ENCODE measurements at places on chromosomes 2 and 18.

DNA sequence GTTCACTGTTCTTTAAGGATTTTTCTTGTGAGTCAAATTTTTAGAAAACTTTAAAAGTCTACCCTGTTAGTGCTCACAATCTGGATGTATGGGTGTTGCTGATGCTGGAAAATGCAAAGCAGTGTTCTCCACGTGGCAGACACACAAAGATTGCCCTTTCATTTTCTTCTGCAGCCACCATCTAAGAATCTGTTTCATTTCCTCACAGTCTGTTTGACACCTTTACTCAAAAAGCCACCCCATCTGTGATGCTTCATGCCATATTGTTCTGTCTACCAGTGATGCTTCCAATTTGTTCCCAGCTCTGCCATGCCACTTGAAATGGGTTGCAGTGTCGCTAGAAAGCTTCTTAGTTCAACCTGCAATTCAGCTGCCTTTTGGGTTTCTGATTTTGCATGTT is 464.2 kb upstream of the UBE2E3 start:
- no peak for DNase-seq

DNA sequence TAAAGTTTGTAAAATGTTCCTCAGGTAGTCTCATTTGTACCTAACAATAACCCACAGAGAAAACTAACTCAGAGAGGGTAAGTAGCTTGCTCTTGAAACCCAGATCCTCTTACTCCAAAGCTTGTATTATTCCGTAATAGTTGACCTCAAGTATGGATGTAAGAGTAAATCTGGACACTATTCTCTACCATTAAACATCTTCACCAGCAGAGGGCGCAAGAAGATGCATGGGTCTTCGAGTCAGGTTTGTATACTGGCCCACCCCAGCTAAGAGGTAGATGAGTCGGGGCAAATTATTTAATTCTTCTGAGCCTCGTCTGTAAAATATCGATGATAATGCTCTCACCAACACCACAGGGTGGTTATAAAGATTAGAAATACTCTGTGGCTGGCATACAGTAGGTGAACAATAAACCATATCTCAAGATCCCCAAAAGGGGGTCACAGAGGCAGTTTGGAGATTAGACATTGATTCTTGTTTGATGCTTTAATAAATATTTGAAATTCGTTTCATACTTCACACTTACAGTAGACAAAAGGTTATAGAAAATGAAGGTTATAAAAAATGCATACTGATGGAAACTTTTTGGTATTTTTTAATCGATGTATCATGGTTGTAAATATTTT is 3.5 kb upstream of the CABLES1 start:
- no peak for DNase-seq

- DNase-seq, result no peak
These were observed 370.0 kb downstream of the SLC4A3 start for GRCh38 chr2:219997341-219997851.

DNA sequence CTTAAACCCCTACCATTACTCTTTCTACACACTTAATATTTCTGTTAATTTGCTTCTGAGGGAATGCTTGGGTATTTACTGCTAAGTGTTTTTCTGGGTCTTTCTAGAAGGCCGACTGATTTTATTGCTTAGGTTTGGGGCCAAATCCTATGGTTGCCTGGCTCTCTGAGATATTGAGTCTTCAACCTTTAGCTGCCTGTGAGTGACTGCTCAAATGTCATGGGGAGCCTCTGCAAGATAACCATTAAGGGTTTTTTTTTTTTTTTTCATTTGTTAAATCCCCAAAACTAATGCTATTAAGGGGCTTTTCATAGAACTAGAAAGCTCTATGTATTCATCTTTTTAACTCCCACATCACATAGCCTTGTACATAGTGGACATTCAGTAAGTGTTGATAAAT is 5.0 kb downstream of the OSBPL6 start:
- no peak for DNase-seq

DNA sequence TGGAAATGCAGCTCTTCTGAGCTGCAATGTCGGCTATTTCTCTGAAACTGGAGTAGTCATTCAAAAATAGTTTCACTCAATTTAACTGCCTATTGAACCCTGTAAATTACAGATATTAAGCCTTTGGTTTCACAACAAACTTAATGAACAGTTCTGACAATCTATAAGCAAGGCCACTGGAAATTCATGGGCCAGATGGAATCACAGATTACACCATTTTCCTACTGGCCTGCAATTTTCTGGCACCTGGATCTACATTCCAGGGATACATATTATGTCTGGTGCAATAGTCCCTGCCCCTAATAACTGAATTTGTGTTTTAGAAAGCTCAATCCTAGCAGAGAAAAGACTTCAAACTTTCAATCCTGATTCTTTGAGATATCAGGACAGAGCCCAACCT is 551.7 kb downstream of the RNF144A start:
- DNase-seq, result no peak

- no peak for DNase-seq
These were observed 23.3 kb downstream of the KLF7 start for GRCh38 chr2:207142461-207142860.

Data from upper lobe of right lung (tissue), 1 donor.